Fibroblast of skin of left quadriceps (primary cell): ENCODE measurements at places on chromosomes 2 and 18.

DNA sequence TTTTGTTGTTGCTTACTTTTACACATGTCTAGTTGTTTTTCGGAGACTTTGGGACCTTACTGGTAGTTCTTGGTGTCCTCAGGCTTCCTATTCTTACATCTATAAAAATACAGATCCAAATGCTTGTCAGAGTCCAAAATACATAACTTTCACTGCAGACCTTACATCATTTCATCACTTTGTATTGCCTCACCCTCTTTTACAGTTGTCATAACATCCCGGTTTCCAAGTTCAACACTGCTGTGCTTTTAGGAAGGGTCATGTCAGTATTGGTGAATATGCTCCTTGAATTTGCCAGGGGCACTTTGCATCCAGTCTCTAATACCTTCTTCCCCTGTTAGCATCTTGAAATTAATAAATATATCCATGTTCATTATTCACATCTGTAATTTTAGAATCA, 518.2 kb upstream of the RAB12 start:
- no peak for DNase-seq

GRCh38 chr2:86592547-86593230, 29.4 kb upstream of the CHMP3 start:
- no peak for DNase-seq

GRCh38 chr2:174690026-174690425, 74.2 kb downstream of the CHRNA1 start:
- DNase-seq, result no peak

GRCh38 chr2:197894751-197895274, 90.4 kb downstream of the PLCL1 start:
- no peak for DNase-seq

DNA sequence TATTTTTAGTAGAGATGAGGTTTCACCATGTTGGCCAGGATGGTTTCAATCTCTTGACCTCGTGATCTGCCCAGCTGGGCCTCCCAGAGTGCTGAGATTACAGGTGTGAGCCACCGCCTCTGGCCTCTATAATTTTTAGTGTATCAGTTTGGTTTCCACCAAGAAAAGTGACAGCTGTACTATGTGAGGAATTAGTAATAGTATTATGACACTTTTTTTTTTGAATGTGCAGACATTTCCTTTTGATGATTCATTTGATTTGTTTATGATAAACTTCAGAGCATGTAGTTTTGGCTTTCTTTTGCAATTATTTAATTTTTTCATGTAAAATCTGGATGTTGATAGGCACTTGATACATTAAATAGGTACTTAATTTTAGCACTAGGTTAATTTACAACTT, 61.5 kb downstream of the PTPN4 start:
- no peak for DNase-seq

GRCh38 chr18:69689121-69689759, 258.4 kb downstream of the CD226 start:
- DNase-seq, result peak; percentile 25

DNA sequence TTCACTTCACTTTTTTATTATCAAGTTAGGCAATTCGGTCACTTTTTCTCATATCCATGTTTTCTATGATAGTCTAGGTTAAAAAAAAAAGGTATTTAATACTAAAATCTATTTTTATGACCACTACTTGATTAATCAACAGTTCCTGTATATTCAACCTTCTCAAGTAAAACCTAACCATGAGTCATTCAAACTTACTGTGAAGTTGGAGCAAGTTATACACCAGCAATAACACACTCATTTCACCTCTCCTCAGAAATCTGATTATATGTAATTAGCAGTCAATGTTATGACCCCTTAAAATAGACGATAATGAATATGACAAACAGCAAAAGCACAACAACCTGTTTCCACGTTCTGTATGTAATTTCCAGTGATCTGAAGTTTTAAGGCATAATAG, 35.0 kb upstream of the ADAM17 start:
- DNase-seq, result no peak

- DNase-seq, result no peak
Observed at GRCh38 chr2:120864981-120865380, 129.3 kb downstream of the GLI2 start.

DNA sequence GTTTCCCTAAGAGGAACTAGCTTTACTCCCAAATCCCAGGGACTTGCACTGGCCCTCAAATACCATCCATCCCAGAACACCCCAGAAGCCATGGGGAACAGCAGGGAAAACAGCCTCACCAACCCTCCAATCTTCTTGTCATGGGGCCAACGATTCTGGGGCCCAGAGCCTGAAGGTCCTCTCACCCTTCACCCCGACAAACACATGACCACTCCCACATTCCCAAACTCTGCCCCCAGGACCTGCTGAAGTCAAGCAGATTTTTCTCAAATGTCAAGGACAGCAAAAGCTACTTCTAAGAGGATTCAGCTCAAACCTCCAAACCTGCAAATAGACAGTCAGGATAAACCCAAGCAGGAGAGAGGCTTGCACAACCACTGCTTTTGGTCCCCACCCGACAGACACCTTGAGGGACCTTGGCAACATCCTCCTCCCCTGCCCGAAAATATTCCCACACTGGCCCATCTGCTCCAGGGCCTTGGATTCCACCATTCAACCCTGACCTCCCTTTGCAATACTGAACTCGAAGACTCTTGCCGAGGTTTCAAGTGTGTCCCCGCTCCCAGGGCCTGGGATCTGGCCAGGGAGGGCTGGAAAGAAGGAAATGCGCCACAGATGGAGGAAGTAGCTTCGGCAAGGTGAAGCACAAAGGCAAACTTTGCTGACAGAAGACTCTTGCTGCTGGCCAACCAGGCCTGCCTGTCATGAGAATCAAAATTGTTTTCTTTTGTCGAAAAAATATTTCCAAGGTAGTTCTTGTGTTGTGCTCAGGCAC, 143.3 kb downstream of the ZFP36L2 start:
- DNase-seq, result no peak

DNA sequence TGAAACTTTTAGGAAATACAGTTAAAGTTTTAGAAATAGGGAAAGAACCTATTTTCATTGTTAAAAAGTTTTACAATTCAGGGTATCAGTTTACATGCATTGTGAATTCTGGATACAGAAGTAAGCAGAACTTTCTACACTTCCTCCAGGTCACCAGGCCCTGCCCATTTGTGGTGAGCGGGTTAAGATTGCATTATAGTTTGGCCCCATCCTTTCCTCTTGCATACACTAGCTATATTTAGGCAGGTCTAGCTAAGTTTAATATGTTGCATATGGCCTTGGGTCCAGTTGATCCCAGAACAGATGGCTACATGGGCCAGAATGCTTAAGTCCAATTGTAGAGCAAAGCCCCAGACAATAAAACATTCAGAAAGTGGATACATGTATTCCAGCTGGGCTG, 4.8 kb downstream of the VWA3B start:
- DNase-seq, result no peak

- no peak for DNase-seq
Observed at GRCh38 chr18:72581976-72582375, 37.8 kb upstream of the CBLN2 start.

- DNase-seq, result no peak
Observed at GRCh38 chr2:108450863-108451262, 1.9 kb downstream of the GCC2 start.

DNA sequence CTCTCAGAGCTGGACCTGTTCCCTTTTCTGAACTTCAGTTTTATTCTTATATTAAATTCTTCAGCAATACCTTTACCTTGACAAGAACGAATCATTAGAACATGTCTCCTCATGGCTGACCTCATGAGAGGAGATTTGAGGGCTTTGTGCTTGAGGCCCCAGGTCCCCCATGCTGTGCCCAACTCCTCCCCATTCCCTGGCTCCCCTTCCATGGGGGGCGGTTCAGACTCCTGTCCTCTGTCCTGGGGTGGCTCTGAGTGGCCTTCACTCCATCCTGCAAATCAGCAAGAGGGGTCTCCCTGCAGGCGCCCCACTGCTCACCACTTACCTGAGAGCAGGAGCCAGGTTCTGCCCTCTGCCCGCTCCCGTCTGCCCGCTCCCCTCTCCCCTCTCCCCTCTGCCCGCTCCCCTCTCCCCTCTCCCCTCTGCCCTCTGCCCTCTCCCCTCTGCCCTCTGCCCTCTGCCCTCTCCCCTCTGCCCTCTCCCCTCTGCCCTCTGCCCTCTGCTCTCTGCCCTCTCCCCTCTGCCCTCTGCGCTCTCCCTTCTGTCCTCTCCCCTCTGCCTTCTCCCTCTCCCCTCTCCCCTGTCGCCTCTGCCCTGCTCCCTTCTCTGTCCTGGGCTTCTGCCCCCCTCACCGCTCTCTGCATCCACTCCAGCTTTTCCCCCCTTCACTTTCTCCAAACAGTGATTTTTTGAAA, 98.7 kb upstream of the ALKAL2 start:
- no peak for DNase-seq

- DNase-seq, result peak; percentile 72
Observed at GRCh38 chr2:84991404-84992160, 20.6 kb downstream of the KCMF1 start.

DNA sequence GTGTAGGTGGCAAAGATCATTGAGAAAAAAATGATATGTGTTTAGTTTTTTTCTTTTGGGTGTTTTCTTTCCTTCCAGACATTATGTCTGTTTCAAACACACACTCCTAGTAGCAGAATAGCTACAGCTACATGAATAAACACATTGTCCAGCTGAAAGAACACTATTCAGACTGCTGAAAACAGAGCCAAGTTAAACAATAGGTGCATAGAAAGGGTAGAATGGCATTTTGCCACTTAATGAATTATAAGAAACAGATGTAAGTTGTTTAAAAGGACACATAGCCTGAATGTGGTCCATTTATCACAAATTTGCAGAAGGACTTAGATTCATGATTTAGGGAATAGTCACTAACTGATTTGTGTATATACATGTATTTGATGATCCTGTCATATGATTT, 20.1 kb downstream of the CTLA4 start:
- DNase-seq, result no peak

DNA sequence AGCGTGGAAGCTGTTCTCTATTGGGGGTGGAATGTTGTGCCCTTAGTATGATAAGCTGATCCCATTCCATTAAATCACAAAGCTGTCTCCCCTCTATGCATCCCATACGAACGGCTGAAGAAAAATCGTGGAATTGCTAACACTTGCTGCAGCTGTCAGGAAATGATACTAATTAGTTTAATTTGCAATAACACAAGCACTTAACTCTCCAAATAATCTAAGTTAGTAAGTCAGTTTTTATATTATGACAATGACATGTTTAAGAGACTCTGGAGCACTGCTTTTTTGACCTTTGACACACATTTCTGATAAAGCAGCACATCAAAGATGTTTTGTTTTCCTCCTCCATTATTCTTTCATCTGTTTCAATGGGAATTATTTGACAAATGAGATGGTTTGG, 123.7 kb upstream of the SATB2 start:
- DNase-seq, result no peak

- no peak for DNase-seq
Observed at GRCh38 chr2:240959941-240960308, 38.5 kb upstream of the SNED1 start.

DNA sequence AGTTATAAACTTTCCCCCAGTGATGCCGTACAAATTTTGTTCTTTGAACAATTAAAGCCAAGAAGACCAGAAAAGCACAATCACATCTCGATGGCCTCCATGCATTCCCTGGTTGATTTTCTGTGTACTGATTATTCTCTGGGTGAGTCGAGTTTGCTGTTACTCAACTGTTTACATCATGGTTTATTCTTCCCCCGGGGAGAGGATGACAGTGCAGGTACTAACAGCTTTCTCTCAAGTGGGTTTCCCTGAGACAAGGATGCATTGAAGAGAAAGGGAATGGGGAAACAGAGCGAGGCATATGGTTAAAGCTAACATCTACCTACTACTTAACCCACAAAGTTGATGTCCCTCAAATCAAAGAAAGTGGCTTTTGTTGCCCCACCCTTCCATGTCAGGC, 410.8 kb upstream of the FANCL start:
- no peak for DNase-seq

- DNase-seq, result no peak
Observed at GRCh38 chr18:30982285-30982992, 60.1 kb downstream of the DSC3 start.

DNA sequence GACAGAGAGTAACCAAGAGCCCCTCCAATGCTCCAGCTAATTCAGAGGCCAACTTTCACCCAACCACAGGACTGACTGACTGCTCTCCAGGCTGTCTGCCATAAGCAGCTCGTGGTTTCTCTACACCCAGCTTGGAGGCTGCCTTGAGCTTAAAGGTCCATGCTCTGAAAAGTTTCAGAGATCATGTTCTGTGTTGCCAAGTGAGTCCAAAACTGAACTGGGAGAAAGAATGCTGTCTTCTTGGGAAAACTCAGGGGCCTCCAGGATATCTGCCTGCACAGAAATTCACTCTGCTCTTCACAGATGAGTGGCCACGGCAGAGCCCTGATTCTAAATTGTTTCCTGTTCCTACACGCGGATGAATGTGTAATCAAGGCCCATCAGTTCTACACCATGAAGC, 51.1 kb downstream of the LPIN2 start:
- DNase-seq, result no peak

DNA sequence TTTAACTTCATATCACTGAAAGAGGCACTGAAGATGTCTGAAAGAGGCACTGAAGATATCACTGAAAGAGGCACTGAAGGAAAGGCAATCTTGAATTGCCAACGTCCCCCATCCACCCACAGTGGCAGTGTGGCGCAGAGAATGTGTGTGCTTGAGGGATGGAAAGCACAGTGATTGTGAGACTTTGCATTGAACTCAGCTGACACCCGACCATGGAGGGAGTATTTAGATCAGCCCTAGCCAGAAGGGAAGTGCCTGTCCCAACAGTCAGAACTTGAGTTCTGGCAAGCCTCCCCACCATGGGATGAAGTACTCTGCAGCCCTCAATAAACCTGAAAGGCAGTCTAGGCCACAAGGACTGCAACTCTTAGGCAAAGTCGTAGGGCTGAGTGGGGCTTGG, 33.8 kb downstream of the MAP4K3 start:
- no peak for DNase-seq

DNA sequence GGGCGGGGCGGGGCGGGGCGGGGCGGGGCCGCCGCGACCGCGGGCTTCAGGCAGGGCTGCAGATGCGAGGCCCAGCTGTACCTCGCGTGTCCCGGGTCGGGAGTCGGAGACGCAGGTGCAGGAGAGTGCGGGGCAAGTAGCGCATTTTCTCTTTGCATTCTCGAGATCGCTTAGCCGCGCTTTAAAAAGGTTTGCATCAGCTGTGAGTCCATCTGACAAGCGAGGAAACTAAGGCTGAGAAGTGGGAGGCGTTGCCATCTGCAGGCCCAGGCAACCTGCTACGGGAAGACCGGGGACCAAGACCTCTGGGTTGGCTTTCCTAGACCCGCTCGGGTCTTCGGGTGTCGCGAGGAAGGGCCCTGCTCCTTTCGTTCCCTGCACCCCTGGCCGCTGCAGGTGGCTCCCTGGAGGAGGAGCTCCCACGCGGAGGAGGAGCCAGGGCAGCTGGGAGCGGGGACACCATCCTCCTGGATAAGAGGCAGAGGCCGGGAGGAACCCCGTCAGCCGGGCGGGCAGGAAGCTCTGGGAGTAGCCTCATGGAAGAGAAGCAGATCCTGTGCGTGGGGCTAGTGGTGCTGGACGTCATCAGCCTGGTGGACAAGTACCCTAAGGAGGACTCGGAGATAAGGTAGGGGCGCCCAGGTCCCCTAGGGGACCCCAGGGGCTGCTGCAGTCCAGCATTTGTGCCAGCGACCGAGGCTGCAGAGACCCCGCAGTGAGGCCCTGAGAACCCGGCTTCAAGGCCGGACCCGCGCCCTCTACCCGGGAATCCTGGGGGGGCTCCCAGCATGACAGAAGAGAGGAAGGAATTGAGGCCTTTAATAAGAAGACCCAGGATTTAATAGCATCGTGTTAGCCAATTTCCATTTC, at the start of gene KHK:
TSS of gene KHK (plus strand) at position 49 of the 870 bp plus-strand sequence. CDS start at position 537, 488 bp downstream.
- DNase-seq, result no peak

- no peak for DNase-seq
Observed at GRCh38 chr2:31606509-31606908, 25.8 kb upstream of the SRD5A2 start.
